ENCODE measurements at places on chromosomes 3 and 15.

- DNase-seq: peak; percentile 62
Observed at GRCh38 chr15:44726568-44727484, 9.5 kb upstream of the TRIM69 start.

GRCh38 chr15:69314131-69314530 is 15.4 kb downstream of the PAQR5 start:
- no peak for DNase-seq

GRCh38 chr3:9129365-9129764 is 120.1 kb downstream of the SRGAP3 start:
- no peak for DNase-seq

DNA sequence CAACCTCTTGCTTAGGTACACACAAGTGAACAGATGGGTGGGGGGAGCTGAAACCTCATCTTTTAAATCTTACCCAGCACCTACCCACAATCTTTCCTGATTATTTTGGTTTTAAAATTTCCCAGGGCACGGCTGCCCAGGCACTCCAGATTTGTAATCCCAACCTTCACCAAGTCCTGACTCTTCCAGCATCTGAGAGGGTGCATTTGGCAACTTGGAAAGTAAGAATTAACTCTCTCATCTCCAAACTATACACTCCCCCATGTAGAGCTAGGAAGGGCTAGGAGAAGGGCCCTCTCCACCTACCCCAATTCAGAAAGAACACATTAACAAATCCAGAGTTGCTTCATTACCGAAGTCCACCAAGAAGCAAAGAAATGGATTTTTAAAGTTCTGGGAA is 41.7 kb upstream of the PRICKLE2 start:
- DNase-seq: no peak

DNA sequence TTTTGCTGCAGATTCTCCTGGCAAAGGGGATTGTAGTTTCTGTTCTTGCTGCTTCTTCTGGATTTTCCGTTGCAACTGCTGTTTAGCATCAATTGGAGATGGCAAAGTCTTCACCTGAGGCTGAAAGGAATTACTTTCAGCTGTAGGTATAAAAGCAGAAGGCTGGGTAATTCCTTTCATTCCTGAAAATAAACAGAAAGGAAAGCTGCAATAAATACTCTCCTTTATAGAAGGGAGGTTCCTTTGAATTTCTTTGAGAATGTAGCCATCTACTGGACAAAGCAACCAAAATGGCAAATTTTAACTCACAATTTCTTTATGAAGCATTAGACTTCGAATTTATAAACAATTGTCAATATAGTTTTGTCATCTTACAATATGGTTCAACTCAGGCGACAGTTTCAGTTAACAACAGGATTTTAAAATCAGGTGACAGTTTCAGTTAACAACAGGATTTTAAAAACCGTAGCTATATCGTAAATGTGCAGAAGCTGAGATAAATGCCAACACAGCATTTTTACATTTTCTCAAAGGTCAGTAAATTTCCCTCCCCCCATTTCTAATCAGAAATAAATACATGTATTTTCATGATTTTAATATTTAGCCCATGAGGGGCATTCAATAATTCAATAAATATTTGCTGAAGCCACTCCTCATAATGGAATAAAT is 104.9 kb upstream of the NEDD4 start:
- DNase-seq: no peak

DNA sequence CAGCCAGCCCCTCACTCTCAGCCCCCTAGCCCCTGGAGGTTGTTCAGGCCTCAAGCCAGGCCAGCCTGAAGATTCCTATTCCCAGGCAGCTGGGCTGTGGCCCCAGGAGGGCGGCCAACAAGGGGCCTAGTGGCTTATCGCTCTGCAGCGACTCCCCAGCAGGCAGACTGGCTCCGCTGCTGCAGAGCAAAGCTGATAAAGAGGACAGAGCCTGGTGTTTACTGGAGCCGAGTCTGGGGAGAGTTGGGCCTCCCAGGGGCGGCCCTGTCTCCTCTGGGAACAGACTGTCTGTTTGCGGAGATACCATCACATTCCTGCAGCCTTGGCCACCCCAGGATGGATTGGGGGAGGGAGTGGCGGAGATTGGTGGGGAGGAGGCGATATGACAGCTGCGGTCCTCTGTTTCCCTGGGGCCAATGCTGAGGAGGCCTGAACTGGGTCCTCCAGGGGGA is 22.4 kb upstream of the SMAD6 start:
- DNase-seq: no peak

DNA sequence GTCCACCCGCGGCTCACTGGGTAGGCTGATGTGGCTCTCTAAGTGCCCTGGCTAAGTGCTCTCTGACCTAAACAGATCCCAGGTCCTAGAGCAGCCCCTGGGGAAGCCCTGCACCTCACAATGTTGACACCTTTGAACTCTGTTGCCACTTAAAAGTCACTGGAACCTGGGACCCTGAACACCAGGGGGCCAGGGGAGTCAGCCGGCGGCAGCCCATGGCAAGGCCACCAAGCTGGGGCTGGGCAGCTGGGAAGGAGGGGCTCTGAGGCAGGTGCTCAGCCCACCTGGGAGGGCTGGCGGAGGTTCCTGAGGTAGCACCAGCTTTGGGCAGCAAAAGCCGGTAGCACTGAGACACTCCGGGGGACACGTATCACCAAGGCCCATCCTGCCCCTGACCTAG is 129.0 kb downstream of the CHSY1 start:
- DNase-seq: no peak
